Progenitor cell of endocrine pancreas (in vitro differentiated cells): ENCODE measurements at places on chromosomes 16 and 17. TPM values are rescaled to one million over a fixed set of nuclear protein-coding genes. Genes with fewer than 3 reads are reported as not detected.

DNA sequence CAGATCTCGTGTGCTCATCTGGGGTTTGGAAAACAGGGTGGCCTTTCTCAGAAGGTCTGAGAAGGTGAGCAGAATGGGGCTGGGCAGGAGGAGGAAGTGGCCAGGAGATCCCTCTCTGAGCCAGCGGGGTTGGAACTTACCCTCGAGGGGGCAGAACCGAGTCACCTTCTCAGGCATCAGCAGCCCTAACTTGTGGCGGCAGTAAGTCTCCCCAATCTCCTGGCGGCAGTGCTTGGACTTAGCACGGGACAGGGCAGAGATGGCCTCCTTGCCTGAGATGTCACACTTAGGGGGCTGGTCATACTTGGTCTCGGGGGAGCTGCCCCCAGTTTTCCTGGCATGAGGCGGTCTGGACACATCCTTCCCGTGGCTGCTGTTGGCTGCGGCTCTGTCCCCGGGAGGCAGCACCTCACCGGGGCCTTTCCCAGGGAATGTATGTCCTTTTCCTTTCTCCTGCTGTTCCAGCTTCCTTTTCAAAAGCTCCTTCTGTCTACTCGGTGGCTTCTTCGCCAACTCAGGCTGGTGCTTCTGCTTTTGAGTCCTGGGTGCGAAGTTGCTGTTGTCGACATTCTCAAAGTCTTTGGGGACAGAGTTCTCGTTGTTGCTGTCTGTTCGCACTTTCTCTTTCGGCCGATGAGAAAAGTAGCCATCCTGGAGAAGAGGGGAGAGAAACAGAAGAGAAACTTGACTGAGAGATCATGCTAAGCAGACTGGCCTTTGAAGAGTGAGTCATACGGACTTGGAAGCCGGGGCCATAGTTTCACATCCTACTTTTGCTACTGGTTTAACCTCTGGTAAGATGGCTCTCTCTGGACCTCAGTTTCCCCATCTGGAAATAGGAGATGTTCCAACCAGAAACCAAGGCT lies 211.7 kb downstream of the XYLT1 start:
- no peak overlapping the region for H3K27ac ChIP-seq
- no peak overlapping the region for H3K4me3 ChIP-seq
- DNase-seq = no peak
- no peaks in the 10 kb centered on the region for H3K4me1 ChIP-seq
- H3K27me3 ChIP-seq = no peaks in the 10 kb centered on the region
- no peaks in the 10 kb centered on the region for H3K36me3 ChIP-seq

GRCh38 chr17:82752371-82753200 lies 721 bp downstream of the TBCD start:
- DNase-seq = no peak
- H3K27me3 ChIP-seq = peaks cover 10% of the 10 kb centered on the region
- H3K4me3 ChIP-seq = peak overlapping the region; percentile 83
- H3K27ac ChIP-seq = peak overlapping the region; percentile 92
- H3K4me1 ChIP-seq = peaks cover 14% of the 10 kb centered on the region

- DNase-seq = no peak
- H3K36me3 ChIP-seq = no peaks in the 10 kb centered on the region
- H3K4me3 ChIP-seq = no peak overlapping the region
- H3K27me3 ChIP-seq = peaks cover 6% of the 10 kb centered on the region
- peaks cover 24% of the 10 kb centered on the region for H3K4me1 ChIP-seq
- no peak overlapping the region for H3K27ac ChIP-seq
These were observed 13.1 kb upstream of the MMD start for GRCh38 chr17:55434721-55435120.

DNA sequence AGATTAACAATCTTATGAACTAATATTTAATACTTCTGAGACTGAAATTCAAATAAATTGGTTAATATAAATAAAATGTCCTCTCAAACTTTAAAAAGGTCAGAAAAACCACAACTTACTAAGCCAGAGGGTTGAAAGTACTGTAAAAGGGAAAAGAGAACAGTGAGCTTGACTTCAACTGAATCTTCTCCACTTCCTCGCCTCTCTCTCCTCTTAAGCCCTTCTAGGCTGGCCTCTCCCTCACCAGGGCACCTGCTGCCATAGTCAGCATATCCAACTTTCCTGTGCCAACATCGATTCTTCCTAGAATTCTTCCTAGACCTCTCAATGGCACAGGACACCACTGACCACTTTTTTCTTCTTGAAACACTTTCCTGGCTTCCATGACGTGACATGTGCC lies 19.4 kb downstream of the GNA13 start:
- no peak for DNase-seq
- H3K36me3 ChIP-seq = peaks cover 9% of the 10 kb centered on the region
- H3K27me3 ChIP-seq = no peaks in the 10 kb centered on the region
- peaks cover 9% of the 10 kb centered on the region for H3K4me1 ChIP-seq
- H3K4me3 ChIP-seq = no peak overlapping the region

GRCh38 chr17:68228817-68229570 lies 18.8 kb upstream of the AMZ2 start:
- no peaks in the 10 kb centered on the region for H3K27me3 ChIP-seq
- H3K4me1 ChIP-seq = no peaks in the 10 kb centered on the region
- peaks cover 6% of the 10 kb centered on the region for H3K36me3 ChIP-seq
- H3K4me3 ChIP-seq = no peak overlapping the region
- no peak for DNase-seq

GRCh38 chr17:75398279-75398678 lies 7.2 kb downstream of the GRB2 start:
- no peak overlapping the region for H3K4me3 ChIP-seq
- no peak overlapping the region for H3K27ac ChIP-seq
- no peaks in the 10 kb centered on the region for H3K27me3 ChIP-seq
- DNase-seq = no peak

DNA sequence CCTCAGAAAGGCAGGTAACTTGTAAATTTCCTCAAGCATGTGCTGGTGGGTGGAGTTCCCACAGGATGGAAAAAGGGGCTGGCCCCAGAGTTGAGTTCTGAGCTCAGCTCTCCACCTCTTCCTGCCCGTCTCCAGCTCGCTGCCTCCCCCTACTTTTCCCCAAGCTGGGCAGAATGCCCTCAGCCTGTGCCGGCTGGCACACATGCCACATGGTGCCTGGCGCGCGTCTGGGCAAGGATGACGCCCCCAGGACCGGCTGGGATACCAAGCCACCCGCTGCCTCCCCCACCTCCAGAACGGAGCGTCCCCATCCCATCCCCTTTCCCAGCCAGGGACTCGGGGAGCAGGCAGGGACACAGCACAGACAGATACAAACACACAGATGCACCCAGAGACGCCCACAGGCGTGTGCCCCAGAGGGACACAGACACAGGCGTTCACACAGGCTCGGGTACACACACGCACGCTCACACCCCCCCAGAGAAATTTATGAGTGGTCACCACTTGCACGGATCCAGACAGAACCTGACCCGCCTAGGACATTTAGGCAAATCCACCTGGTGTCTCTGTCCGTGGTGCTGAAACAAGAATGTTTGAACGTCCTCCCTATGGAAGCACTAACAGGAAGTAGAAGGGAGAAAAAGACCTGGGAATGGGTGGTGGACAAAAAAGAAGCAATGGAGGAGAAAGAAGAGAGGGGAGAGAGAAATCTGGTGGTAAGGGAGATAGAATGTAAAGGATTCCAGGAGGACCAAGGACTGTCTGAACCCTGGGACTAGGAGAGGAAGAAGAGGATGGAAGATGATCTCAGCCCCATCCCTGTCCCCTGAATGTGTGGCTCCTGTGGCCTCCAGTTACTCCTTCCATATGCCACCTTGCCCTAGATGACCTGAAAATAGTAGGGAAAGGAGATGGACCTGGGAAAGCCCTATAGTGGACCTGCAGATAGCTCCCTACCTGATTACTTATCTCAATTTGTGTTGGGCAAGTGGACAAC lies 15.5 kb downstream of the NEUROD2 start:
- H3K27ac ChIP-seq = no peak overlapping the region
- DNase-seq = peak; percentile 70
- peaks cover 1% of the 10 kb centered on the region for H3K36me3 ChIP-seq
- no peak overlapping the region for H3K4me3 ChIP-seq
- H3K4me1 ChIP-seq = no peaks in the 10 kb centered on the region

DNA sequence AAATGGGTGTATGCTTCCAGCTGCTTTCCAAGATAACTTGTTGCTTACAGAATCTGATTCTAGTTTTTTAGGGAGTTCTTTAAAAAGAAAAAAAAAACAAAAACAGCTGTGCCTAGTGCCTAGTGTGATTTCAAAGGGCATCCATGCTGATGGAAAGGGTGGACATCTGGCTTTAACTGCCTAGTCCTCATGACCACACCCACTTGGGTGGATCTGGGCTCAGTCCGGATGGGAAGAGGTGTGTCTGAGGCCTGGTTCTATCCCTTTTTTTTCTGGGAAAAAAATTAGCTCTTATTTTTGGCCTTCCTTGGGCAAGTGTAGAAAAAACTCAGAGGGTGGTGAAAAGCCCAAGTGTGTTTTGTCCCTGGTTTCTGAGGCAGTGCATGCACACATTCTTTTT lies 132.3 kb upstream of the CDH11 start:
- H3K27ac ChIP-seq = no peak overlapping the region
- no peak overlapping the region for H3K4me3 ChIP-seq
- no peak for DNase-seq
- H3K36me3 ChIP-seq = no peaks in the 10 kb centered on the region

- H3K4me3 ChIP-seq = no peak overlapping the region
- H3K27me3 ChIP-seq = no peaks in the 10 kb centered on the region
- H3K4me1 ChIP-seq = no peaks in the 10 kb centered on the region
- no peak overlapping the region for H3K27ac ChIP-seq
These were observed 478.2 kb downstream of the MAF start for GRCh38 chr16:79122343-79122742.

The UTS2R gene
- total RNA-seq = 0.22 TPM in 2 replicates

The TTC19 gene
- 42.2 and 42.5 TPM in 2 replicates for total RNA-seq

The ACSM3 gene
- total RNA-seq = 119 and 131 TPM in 2 replicates

The KRT20 gene
- not detected in 2 replicates for total RNA-seq
